ENCODE measurements at places on chromosomes 4 and X.

DNA sequence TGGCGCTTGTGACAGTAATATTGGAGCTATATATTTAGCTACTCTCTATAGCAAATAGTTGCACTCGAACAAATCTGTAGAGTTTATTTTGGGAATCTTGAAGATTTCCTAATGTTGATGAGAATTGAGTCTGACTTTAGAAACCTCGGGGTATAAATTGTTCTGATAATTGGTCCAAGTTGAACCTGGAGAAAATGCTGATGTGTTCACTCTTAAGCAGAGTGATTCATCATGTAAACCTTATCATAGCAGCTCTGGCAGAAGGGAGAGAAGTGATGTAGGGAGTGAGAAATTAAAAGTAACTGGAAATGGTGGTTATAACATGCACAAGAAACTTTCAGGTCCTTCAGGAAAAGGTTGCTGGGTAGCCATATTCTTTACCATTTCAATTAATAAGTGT, 16.4 kb upstream of the SLC4A4 start:
- no peak for DNase-seq

DNA sequence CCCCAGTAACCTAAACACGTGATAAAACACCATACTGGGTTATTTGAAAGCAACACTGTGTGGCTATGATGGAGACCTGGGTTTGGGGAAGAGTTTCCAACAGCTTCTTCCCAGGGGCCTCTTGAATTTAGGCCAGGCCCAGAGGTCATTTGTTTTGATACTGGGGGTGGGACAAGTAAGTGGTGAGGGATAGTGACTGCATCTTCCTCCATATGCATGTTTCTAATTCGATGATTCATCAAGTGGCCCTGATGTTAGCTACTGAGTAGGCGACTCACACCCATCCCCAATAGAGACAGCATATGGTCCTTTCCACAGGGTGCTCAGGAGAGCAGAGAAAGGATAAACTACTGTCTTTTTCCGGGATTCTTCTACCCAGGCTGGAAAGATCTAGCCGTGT, 2.7 kb downstream of the NDP start:
- DNase-seq, result no peak

DNA sequence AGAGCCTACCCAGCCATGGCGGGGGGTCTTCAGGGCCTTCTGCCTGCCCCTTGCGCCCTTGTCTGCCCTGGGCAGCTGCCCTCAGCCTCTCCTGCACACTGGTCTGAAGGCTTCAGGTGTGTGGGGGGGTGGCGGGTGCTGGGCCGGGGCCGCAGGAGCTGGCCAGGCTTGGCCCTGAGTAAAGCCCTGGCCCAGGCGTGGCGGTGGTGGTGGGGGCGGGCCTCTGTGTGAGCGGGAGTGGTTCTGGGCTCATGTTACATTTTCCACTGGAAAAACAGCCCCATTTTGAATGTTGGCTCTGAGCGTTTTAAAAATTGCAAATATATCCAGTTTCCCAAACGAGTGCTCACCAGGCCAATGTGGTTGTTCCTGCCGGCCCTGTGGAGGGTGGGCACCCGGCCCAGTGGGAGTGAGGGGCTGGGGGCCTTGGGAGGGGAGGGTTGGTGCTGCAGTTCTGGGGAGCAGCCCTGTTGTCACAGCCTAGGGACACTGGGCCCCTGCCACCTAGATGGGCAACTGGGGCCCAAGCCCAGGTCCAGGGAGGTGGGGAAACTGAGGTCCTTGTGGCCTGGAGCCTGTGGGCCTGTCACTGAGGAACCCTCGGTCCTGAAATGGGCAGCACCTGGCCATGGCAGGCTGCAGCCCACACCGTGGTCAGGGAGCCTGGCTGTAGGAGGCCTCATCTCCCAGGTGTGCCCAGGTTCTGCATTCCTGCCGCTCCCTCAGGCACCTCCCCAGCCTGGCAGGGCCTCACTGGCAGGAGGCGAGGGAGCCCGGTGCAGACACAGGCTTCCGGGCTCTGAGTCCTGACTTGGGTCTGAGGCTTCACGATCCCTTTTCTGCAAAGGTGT, 28.3 kb downstream of the FGFRL1 start:
- DNase-seq, result no peak

DNA sequence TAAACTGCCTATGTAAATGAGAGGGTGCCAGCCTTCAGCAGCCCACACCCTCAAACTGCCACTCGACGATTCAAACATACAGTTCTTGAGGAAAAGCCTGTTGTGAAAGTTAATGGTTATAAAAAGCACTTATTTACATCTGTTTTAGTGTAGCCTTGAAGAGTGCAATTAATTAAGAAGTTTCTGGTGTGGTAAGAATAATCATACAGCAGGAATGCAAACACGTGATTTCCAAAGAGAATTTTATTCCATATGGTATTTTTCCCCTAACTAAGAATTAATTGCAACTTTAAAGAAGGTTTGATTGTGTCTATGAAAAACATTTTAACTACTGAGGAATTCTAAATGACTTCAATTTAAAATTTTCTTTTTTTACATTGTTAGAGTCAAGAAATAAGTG, 176.3 kb upstream of the PITX2 start:
- no peak for DNase-seq

DNA sequence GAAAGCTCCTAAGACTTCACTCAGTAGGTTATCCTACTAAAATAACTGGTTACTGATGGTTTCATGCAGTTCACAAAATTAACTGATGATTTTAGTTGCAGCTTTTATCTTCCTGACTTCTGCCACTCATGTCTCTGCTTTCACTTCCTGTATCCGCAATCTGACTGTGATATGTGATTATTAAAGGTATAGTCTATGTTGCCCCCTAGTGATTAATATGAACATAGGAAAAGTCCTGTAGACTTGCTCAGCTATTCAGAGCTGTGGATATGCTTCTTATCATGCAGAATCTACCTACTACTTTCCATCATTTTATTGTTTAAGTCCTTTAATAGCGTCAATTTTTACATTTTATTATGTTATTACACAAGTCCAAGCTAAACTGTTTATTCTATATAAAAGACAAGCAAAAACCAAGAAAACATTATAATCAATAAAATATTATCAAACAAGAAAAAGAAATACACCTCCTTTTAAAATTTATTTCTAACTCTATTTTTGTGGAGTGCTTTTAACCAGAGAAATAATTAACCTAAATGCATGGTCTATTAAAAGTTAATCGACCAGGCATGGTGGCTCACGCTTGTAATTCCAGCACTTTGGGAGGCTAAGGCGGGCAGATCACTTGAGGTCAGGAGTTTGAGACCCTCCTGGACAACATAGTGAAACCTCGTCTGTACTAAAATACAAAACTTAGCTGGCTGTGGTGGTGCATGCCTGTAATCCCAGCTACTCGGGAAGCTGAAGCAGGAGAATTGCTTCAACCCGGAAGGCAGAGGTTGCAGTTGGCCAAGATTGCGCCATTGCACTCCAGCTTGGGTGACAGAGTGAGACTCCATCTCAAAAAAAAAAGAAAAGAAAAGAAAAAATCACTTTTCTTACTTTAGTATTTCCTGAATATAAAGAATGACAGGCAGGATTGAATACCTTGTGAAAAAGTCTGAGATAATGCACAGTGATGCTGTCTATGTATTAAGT, 40.4 kb upstream of the TLR2 start:
- no peak for DNase-seq

GRCh38 chrX:152878976-152879755, 18.7 kb upstream of the ZNF185 start:
- DNase-seq, result no peak

- DNase-seq, result peak; percentile 4
Observed at GRCh38 chrX:109704563-109704962, 28.5 kb downstream of the ACSL4 start.

DNA sequence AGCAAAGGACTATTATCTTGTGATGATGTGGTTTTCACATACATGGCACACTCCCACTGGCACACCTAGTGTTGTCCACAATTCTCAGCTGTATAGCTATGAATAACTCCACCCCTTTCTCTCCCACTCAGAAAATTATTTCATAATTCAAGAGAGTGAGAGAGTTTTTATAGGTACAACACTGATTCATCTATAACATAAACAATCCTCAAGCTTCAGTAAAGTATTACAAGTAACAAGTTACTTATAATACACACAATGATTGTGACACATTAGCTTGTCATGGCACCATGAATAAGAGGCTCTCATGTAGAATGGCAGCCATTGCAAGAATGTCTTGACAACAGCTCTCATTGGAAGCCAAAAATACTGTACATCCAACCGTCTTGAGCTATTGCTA, 43.9 kb downstream of the RAB40A start:
- no peak for DNase-seq

DNA sequence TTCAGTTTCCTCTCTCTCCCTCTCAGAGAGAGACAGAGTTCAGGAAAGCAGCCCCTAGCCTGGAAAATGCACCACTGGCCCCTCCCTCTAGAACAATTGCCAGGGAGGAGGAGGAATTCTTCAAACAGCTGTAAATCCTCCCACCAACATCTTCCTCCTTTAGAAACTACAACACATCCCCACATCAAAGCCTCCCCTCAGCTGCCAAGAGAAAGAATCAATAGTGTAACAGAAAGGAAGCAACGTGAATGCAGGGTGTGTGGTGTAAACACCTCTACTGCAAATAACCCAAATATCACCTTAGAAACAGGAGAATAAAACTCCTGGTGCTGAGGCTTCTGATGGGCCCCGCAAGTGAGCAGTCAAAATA, 249.9 kb upstream of the GATB start:
- no peak for DNase-seq

- DNase-seq, result no peak
Observed at GRCh38 chrX:38473701-38474100, 87.6 kb upstream of the TSPAN7 start.

DNA sequence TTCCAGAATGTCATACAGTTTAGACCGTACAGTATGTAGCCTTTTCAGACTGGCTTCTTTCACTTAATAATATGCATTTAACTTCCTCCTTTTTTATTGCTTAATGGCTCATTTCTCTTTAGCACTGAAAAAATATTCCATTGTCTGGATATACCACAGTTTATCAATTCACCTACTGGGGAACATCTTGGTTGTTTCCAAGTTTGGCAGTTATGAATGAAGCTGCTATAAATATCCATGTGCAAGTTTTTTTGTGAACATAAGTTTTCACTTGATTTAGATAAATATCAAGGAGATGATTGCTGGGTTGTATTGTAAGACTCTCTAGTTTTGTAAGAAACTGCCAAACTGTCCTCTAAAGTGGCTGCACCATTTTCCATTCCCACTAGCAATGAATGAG, 375.5 kb downstream of the PCDH18 start:
- DNase-seq, result no peak

GRCh38 chrX:19272452-19272851, 71.3 kb upstream of the PDHA1 start:
- peak; percentile 2 for DNase-seq

DNA sequence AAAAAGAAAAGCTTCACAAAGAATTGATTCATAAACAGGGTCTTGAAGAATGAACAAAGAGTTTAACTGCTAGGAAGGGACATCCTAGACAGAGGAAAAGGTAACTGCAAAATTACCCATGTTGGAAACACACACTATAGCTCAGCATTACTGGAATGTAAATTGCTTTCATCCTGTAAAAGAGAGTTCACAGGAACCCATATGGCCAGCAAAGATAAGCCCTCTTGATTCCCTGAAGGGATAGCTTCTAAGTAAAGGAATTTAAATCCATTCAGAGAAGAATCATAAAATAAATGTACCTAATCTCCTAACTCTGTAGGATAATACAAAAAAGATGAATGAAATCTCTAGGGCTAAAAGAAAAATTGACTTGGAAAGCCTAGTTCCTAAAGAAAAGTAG, 107.1 kb upstream of the INTU start:
- DNase-seq, result no peak

DNA sequence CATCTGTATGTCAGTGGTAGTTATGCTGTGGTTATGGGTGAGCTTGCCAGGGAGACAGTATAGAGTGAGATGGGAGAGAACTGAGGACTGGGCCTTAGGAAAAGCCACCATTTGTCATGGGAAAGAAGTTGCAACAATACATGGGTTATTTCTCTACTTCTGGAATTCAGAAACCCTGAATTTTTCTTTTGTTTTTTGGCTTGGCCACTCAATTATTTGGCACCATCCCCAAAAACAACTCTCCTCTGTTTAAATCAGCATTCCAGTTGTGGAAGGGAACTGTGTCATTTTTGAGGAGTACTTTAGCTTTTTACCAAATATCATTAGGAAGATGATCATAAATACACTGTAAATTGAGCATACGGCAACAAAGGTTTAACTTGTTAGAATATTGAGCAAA, 41.1 kb upstream of the ACSL4 start:
- no peak for DNase-seq

DNA sequence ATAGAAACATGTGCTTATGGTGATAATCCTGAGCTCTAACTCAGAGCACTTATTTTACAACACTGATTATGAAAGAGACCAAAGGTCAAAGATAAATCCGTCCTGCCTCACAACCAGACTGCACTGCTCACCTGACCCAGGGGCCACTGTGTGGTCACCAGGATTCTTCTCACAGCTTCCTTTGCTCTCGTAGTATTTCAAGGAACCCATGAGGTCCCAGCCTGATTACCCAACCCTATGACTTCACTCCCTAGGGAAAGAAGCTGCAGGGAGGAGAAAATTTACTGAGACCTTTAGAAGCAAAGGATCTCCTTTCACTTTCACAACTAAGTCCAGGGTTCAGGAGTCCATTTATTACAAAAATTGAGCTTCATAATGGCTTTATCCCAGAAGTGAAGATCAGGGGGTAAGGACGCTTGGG, 9.6 kb downstream of the SLC25A5 start:
- no peak for DNase-seq

- DNase-seq, result no peak
Observed at GRCh38 chrX:31272472-31272775, 200.6 kb upstream of the FTHL17 start.

DNA sequence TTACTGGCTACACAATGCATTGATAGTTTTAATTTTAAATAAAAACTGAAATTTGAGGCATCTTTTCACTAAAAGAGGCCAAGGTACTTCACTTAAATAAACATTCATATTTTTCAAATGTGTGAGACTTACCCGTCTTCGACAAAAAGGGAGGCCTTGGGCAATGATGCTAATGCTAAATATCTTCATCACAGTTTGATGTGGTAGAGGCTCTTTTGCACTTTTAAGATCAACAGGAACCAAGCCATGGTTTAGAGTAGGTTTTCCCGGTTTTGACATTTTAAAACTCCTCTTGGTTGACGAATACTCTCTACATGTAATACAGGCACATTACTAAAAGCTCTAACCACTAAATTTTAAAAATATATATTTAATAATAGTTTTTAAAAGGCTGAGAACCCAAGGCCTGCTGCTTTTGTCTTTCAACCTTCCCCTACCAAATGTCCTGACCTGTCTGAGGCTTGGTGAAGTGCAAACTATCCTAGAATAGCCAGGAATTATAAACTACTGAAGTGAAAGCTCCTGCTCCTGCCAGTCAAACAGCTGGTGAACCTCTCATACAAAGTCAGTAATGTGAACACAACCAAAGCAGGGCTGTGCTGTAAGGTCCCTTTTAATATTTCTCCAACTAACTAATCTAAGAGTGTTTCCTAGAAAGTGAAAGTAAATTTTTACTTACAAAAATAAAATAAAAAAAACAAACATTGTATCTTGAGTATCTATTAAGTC, 153.7 kb downstream of the FBXW7 start:
- no peak for DNase-seq

DNA sequence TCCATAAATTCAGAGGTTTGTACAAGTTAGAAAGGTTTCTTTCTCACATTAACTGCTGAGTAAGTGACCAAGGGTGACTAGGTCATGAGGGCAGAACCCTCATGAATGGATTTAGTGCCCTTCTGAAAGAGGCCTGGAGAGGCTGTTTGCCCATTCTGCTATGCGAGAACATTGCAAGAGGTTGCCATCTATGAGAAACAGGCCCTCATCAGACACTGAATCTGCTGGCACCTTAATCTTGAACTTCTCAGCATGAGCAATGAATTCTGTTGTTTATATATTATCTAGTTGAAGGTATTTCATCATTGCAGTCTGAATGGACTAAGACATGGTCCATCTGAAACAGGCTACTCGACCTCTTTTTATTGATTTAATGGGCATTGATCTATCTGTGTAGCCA, 96.2 kb upstream of the GPRIN3 start:
- DNase-seq, result no peak

Measured in stimulated activated CD4-positive, alpha-beta T cell treated with anti-CD3 and anti-CD28 coated beads, Interleukin-15, amount 100 ng/mL, for 24 hours (primary cell).